Endothelial cell (in vitro differentiated cells): ENCODE measurements at places on chromosomes 3 and 15.

GRCh38 chr15:69067296-69067695 lies 52.8 kb downstream of the NOX5 start:
- no peak for DNase-seq

DNA sequence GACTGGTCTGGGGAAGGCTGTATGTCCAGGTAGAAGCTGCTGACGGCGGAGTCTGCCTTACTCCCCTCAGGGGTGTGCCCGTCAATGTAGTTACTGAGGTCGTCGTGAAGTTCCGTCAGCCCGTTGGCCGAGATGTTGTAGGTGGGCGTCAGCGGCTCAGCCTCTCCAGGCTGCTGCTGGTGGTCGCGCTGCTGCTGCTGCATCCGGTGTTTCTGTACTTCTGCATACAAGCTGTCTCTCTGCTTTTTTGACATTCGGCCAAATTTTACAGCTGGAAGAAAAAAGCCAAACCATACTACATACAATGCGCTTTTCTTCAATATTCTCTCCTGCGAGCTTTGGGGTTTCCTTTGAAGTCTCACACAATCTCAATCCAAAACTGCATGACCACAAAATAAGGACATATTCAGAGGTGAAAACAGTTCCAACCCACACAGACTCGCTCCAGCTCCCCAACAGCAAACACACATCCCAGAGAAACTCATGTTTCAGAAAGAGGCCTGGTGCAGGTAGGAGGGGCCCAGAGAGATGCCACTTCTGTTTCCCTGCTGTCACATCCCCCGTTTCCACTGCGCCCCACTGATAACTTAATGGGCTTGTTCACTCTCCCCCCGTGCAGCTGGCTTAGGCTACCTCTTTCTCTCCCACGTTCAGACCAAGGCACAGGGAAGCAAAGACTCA lies 32.5 kb upstream of the ICE2 start:
- DNase-seq, result no peak

DNA sequence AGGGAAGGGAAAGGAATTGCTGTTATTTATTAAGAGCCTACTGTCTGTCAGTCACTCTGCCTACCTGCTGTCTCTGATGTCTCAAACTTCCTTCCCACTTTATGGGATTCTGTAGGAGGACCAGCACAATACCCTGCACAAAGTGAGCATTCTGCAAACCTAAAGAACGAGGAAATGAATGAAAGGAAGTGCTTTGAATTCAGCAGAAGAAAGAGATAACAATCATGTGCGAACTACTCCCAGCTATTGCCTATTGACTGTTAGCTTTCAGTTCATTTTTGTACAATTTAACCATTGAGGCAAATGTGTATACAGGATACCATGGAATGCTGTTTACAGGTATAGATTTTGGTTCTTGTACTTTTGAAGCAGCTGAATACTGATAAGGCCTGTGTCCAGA lies 66.8 kb downstream of the CMSS1 start:
- no peak for DNase-seq

- DNase-seq, result no peak
Measured at GRCh38 chr15:28167042-28167441, 67.9 kb upstream of the OCA2 start.

DNA sequence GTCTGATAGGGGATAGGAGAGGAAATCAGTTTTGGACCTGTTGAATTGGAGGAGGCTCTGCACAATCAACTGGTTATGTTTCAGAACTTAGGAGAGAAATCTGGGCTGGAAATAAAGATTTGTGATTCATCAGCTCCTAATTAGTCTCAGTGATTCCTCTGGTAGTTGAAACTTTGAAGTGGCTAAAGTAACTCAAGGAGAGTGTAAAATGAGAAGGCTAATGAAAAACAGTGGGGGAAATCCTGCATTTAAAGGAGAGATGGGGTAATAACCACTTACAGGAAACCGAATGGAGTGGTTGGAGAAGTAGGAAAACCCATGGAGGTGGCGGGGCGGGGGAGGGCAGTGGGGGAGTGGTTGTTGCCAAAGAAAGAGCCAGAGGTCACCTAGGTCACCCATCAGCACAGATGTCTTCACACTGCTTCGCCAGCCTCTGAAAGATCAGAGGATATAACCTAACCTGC lies 32.6 kb downstream of the MAP2K5 start:
- DNase-seq, result no peak

GRCh38 chr15:89591834-89592233 lies 16.6 kb downstream of the TICRR start:
- no peak for DNase-seq

DNA sequence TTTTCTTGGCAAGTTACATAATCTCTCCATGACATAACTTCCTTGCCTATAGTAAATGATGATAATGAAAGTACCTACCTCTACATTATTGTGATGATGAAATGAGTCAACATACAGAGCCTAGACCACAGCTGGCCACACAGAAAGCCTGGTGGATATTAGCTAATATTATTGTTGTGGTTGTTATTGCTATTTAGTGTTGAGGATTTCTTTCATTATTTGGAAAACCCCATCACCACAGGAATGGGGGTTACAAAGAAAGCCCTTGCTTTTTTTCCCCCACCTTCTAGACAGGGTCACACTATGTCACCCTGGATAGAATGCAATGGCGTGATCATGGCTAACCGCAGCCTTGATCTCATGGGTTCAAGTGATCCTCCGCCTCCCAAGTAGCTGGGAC lies 125.0 kb downstream of the PDZRN3 start:
- DNase-seq, result no peak

DNA sequence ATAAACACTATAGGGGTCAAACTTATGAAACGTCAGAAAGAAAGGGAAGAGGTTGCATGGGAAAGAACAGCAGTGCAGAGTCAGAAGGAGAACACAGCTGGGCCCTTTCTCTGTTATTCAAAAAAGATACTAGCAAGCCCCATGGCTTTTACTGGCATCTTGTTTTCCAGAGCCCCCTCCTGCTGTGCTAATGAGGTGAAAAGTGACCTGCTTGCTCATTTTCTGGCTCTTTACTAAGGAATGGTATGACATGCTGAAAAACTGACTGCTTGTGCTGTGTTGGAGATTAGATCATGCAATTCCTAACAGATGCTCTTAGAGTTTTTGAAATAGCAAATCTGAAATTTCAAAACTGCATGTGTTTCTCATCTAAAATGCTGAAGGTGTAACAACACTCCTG lies 541.6 kb upstream of the ALCAM start:
- no peak for DNase-seq

- DNase-seq, result no peak
Measured at GRCh38 chr15:76197703-76198455, 113.4 kb downstream of the ETFA start.

DNA sequence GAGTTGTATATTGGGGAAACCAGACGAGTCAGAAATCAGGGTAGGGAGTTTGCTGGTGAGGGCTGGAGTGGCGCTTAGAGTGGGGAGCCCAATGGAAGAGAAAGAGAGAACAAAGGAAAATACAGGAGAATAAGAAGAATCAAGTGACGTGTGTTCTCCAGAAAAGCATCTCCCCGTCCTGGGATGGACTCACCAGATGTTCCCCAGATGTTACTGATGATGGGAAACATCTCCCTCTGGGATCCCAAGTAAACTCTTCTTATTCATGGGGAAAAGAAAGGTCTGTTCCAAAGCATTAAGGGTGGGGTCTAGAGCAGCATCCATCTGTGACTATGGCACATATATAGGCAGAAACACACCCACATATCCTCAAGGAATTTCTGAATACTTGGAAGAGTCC lies 3.0 kb upstream of the CSRNP1 start:
- no peak for DNase-seq

GRCh38 chr3:119783883-119784282 lies 2.0 kb downstream of the NR1I2 start:
- DNase-seq, result no peak

- DNase-seq, result no peak
Measured at GRCh38 chr3:77687545-77687944, 647.6 kb downstream of the ROBO2 start.

DNA sequence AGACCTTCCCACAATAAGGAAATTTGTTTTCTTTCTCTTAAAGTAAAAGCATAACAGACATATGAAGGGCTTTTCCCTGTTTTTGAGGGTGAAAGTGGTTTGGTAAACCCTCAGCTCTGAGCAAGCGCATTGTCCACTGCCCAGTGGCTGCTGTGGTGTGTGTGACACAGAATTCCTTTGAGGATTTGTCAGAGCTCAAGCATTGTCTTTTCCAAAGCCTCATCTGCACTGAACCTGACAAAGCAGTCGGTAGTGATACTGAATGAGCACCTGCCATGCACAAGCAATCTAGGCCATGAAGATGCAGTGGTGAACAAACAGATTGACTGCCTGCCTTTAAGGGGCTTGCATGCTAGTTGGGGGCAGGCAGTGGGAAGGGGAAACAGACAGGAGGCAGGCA lies 128.3 kb downstream of the PLCL2 start:
- DNase-seq, result no peak

GRCh38 chr3:161395115-161396012 lies 24.0 kb upstream of the SPTSSB start:
- DNase-seq, result no peak

DNA sequence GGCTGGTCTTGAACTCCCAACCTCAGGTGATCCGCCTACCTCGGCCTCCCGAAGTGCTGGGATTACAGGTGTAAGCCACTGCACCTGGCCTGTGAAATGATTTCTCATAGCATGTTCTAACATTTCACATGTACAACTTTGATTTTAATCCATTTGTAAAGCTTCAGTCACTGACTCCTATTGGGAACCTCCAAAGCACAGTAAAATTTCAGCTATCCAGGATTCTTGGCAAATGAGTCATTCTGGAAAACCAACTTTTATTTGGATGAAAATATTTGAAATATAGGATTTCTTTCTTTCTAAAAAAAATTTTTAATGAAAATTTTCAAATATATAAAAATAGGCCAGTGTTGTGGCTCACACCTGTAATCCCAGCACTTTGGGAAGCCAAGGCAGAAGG lies 2.7 kb upstream of the LMAN1L start:
- DNase-seq, result no peak

GRCh38 chr3:143795874-143796273 lies 52.4 kb downstream of the SLC9A9 start:
- DNase-seq, result no peak

GRCh38 chr3:127816783-127817405 lies 5.4 kb downstream of the MGLL start:
- no peak for DNase-seq

GRCh38 chr3:176939022-176939817 lies 258.1 kb downstream of the TBL1XR1 start:
- peak; percentile 57 for DNase-seq

DNA sequence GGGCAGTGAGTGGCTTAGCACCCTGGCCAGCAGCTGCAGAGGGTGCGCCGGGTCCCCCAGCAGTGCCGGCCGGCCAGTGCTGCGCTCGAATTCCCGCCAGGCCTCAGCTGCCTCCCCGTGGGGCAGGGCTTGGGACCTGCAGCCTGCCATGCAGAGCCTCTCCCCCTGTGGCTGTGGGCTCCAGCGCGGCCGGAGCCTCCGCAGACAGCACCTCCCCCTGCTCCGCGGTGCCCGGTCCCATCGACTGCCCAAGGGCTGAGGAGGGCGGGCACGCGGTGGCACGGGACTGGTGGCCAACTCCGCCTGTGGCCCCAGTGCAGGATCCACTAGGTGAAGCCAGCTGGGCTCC lies 386.3 kb downstream of the CNTN4 start:
- no peak for DNase-seq

DNA sequence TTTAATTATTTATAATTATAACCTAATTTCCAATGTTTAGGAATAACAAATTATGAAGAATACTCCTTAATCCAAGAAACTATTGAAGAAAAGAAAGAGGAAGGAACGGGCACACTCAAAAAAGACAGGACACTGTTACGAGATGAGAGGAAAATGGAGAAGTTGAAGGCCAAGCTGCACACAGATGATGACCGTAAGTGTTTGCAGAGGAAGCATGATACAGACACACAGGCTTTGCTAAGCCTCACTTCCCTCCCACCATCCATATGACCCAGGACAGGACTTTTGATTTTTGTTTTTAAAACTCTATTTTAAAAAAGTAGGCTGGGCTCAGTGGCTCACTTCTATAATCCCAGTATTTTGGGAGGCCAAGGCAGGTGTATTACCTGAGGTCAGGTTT lies 389.4 kb upstream of the TPM1 start:
- DNase-seq, result no peak

- DNase-seq, result no peak
Measured at GRCh38 chr15:80665151-80665550, 30.0 kb upstream of the ABHD17C start.

GRCh38 chr3:137300703-137301102 lies 342.9 kb downstream of the IL20RB start:
- no peak for DNase-seq

DNA sequence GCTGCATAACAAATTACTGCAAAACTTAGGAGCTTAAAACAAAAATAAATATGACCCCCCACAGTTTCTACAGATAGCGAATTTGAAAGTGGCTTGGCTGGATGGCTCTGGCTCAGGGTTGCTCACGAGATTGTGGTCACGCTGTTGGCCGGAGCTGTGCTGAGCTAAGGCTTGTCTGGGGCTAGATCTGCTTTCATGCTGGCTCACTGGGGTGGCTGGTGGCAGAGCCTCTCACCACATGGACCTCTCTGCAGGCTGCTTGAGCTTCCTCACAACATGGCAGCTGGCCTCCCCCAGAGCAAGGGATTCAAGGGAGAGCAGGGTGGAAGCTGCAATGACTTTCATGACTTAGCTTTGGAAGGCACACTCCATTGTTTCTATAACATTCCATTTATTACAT lies 354.1 kb downstream of the SHQ1 start:
- DNase-seq, result no peak

DNA sequence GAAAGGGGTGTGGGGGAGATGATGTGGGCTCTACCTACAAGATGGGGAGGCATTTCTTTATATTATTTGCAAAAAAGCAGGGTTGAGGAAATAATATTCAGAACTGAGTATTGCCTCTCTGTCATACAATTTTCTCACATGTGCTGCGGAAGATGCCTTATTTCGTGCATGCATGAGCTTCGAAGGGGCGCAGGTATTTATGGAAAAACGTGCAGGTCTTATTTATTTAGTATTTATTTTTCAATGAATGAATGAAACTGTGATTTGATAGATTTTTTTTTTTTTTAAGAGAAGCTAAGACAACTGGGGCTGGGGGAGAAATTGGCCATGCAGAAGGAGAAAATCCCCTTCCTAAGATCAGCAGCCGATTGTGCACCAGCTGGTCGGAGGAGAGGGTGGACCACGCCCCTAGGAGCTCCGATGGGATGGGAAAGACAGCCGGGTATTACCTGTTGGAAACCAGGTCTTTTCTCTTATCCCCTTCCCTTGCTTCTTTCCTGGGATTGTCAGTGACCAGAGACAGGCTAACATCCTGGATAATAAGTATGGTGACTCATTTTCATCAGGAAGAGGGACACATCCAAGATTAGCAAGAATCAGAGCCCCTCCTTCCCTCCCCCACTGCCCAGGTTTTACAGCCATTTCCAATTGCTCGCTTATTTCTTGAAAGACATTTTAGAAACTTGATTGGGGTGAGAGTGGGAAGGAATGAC lies 875 bp downstream of the GAP43 start:
- DNase-seq, result peak; percentile 7

DNA sequence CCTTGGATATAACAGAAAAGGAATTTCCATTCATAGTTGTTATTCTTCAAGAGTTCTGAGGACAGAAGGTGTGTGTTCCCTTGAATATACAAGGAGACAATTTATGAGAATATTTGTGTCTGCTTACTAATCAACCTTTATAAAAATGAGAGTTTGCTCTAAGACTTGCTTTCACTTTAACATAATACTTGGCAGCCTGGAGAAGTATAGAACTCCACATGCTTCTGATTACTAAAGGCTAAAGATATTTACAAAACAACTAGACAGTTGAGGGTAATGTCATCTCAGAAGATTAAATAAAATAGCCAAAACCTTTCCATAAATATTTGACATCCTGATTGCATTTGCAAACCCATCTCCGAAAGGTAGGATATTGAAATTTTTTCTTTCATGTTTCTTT lies 727.1 kb upstream of the NAALADL2 start:
- no peak for DNase-seq
